Activated naive CD8-positive, alpha-beta T cell treated with anti-CD3 and anti-CD28 coated beads for 36 hours (primary cell): ENCODE measurements at places on chromosomes 16 and 17.

DNA sequence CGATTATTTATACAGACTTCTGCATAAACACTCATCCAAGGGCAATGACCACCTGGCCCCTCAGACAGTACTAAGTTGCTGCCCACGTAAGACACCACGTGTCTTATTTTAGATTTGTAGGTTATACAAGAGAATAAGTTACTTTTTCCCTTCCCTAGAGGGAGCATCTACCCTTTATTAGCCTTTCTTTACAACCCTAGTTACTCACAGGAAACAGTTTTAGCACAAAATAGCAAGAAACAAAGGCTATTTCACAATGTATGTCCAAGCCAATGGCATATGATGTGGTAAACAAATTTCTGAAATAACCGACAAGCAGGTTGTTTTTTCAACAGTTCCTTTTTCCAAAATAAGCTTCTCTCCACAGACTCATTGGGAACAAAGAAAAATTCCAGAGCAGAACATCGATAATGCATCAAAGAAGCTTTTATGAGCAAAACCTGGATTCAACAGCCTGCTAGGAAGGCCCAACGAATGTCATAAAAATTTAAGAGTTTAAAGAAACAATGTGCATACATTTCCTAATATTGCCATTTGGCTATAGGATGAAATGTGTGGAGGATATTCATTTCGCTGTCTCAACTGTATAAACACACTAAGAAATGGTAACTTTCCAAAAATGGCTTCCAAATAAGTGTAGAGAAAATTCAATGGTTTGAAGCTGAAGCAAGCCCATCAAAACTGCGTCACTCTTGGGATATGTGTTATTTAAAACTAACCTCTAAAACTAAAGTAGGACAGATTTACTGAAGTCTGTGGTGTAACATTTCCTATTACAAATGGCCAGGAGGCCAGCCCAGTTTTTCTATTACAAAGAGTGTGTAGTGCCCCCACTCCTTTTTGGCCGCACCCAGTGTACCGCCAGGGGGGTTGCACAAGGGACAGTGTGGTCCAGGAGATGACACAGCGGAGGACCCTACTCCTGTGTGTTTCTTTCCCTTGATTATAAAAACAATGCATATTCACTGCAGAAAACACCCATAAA is 50.4 kb upstream of the ERN1 start:
- no peak for DNase-seq

GRCh38 chr17:970364-970763 is 9.2 kb downstream of the NXN start:
- no peak for DNase-seq

DNA sequence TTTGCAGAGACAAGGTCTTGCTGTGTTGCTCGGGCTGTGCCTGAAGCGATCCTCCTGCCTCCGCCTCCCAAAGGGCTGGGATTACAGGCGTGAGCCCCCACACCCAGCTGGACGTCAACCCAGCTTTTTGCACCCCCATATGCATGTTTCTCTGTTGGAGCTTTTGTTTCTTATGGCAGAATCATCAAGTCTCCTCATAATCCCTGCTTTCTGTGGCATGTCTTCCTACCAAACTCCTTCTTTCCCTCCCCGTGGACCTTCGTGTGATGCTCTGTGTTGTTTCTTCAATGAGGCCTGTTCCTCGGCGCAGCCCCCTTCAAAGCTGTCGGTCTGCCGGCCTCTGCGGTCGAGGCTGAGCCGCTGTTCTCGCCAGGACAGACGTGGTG is 71.6 kb downstream of the METRNL start:
- no peak for DNase-seq

GRCh38 chr17:31453896-31454295 is 62.4 kb downstream of the RAB11FIP4 start:
- no peak for DNase-seq

- no peak for DNase-seq
Measured at GRCh38 chr16:55539488-55539887, 27.0 kb upstream of the CAPNS2 start.

GRCh38 chr16:8752706-8753105 is 44.7 kb downstream of the TMEM186 start:
- no peak for DNase-seq
